ENCODE measurements at places on chromosomes 5 and 9.

GRCh38 chr5:35778259-35778769 lies 78.4 kb upstream of the IL7R start:
- ATAC-seq, result no peak

GRCh38 chr9:79868567-79869189 lies 296.9 kb downstream of the TLE4 start:
- no peak for ATAC-seq

GRCh38 chr9:5442400-5443011 lies 4.8 kb upstream of the PLGRKT start:
- ATAC-seq, result no peak

DNA sequence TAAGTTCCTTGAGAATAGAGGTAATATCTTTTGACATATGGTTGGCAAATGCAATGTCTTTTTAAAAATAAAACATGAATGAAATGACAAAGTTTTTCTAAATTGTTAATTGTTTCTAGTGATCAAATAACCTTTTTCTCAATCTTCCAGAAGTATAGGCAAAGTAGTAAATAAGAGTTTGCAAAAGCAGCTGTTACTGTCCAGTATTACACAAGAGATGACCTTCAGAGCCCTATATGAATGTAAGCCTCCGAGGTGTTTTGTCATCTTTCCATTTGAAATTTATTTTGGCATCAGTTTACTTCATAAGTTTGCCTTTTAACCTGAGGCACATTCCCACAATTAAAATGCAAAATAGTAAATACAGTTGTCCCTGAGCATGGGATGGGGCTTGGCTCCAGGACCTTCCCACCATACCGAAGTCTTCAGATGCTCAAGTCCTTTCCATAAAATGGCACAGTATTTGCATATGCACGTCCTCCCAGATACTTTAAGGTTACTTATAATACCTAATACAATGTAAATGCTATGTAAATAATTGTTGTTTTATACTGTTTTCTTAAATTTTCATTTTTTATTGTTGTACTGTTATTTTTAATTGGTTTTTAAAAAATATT lies 65.6 kb downstream of the MEGF9 start:
- ATAC-seq, result no peak

- no peak for ATAC-seq
Measured at GRCh38 chr9:9901624-9902023, 711.2 kb downstream of the PTPRD start.

GRCh38 chr5:17413691-17414090 lies 84.3 kb upstream of the TAF11L2 start:
- no peak for ATAC-seq

DNA sequence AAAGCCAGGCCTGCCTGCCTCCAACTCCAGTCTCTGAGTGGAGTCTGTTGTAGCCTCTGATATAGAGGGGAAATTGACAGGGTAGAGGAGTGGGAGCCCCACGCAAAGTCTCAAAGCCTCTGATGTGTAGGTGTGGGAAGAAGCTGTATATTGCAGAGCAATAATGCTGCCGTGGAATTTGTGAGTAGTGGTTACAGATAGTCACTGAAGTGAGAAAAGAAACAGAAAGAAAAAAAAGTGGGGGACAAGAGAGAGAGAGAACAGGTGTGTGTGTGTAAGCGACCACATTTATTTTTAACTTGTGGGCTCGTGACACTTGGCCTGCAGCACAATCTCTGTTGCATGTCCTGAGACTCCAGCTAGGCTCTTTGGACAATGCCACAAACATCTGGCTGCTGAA lies 227.8 kb downstream of the NSG2 start:
- ATAC-seq, result no peak

- no peak for ATAC-seq
Measured at GRCh38 chr5:80346055-80346454, 26.3 kb downstream of the SPZ1 start.
